Liver (tissue), 10 donors: ENCODE measurements at places on chromosomes 3 and 15. TPM values are rescaled to one million over a fixed set of nuclear protein-coding genes. Genes with fewer than 3 reads are reported as not detected.
A peak's percentile ranks its signal among the peaks of the same experiment; 100 is the strongest.

The SV2B gene
- total RNA-seq: 0.09 TPM

DNA sequence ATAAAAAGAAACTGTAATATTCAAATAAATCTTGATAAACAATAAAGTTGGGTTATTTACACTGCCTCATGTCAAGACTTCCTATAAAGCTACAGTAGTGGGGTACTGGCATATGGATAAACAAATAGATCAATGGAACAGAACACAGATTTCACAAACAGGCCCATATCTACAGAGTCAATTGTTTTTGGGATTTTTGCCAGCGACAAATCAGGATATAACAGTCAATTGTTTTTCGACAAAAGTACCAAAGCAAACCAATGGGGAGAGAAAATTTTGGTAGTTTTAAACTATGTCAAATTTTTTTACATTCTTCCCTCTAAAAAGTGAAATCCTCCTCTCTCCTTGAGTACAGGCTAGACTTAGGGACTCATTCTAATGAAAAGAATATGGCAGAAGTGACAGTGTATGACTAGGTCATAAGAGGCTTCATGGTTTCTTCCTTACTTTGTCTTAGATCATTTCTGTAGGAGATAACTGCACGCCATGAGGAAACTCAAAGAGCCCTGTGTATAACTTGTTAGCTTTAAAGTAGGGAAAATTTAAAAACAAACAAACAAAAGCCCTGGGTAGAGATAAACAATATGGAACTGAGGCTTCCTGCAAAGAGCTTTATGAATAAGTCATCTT is 16.9 kb downstream of the IP6K1 start:
- no peaks in the 10 kb centered on the region for H3K27me3 ChIP-seq
- no peak for DNase-seq
- H3K4me1 ChIP-seq: no peaks in the 10 kb centered on the region
- H3K36me3 ChIP-seq: no peaks in the 10 kb centered on the region
- no peak overlapping the region for H3K27ac ChIP-seq
- H3K4me3 ChIP-seq: no peak overlapping the region

DNA sequence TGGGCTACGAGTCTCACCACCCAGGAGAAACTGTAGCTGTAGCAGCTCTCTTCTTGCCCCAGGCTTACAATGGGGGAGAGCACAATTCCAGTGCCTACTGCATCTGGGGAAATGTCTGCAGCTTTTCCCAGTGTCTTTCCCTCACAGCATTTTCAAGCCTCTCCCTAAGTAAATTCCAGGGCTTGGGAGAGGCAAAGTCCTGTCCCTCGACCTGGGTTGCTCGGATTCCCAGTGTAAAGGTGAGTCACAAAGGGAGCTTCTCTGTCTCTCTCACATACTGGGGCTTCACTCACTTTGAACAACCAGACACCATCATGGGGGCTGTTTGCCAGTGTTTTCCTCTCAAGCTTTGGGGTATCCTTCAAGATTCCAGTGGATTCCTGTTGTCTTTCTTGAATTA is 689.4 kb upstream of the NAALADL2 start:
- H3K4me1 ChIP-seq: no peaks in the 10 kb centered on the region
- no peak for DNase-seq

DNA sequence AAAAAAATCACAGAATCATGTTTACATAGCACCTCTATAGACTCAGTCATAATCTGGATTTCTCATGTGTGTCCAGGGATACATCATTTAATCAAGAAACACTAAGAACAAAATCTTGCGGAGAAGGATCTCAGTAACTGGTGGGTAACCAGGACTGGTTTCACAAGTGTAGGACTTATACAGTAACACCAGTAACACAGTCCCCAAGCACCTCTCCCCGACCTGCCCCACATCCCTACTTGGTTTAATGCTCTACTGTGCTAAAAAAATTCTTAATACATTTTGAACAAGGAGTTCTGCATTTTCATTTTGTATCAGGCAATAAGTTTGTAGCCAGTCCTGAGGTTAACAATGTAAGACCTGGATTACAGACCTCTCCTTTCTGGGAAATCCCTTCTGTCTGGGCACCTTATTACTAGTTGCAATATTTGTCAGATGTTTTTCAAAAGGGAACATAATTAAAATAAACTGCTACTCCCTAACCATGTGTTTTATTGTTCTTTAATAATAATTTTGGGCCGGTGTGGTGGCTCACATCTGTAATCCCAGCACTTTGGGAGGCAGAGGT is 57.6 kb upstream of the BBX start:
- H3K36me3 ChIP-seq: no peaks in the 10 kb centered on the region
- no peaks in the 10 kb centered on the region for H3K4me1 ChIP-seq
- no peaks in the 10 kb centered on the region for H3K27me3 ChIP-seq
- no peak for DNase-seq
- H3K27ac ChIP-seq: no peak overlapping the region
- no peak overlapping the region for H3K4me3 ChIP-seq

The TNIK gene
- 4.8 TPM for total RNA-seq

GRCh38 chr3:186940967-186941366 is 10.6 kb downstream of the ST6GAL1 start:
- no peaks in the 10 kb centered on the region for H3K36me3 ChIP-seq
- H3K4me1 ChIP-seq: no peaks in the 10 kb centered on the region
- H3K27me3 ChIP-seq: no peaks in the 10 kb centered on the region
- H3K4me3 ChIP-seq: no peak overlapping the region
- H3K27ac ChIP-seq: no peak overlapping the region

DNA sequence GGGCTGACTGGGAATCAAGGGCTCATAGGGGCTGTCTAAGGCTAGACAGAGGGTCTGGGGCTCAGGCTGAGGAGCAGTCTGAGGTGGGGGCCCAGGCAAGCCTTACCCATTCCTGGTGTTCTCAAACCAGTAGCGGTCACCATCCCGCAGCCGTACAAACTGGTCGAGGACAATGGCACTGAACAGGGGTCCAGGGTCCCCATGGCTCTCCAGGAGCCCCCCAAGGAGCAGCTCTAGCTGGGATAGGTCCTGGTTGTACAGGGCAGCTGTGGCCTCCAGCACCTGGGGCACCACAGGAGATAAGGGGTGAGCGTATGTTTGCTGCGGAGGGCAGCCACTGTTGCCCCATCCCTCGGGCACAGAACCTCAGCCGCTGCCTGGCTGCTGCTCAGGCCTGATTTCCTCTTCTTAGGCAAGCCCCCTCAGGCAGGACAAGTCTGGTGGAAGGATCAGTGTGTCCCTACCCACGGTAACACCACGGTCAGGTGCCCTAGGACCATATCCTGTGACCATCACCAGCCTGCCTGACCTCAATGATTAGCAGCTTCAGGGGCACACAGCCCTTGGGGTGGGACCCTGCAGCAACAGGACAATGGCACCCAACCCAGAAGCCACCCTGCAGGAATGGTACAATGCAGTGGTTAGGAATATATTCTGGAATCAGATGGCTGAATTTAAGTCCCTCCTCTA is 5.9 kb downstream of the DUOX2 start:
- DNase-seq: no peak
- no peak overlapping the region for H3K4me3 ChIP-seq
- H3K27me3 ChIP-seq: peaks cover 3% of the 10 kb centered on the region
- H3K27ac ChIP-seq: no peak overlapping the region
- H3K4me1 ChIP-seq: peaks cover 11% of the 10 kb centered on the region

GRCh38 chr15:94359716-94360115 is 128.4 kb downstream of the MCTP2 start:
- no peak for DNase-seq
- H3K36me3 ChIP-seq: no peaks in the 10 kb centered on the region
- H3K4me1 ChIP-seq: no peaks in the 10 kb centered on the region
- no peak overlapping the region for H3K27ac ChIP-seq
- no peaks in the 10 kb centered on the region for H3K27me3 ChIP-seq
- no peak overlapping the region for H3K4me3 ChIP-seq

- no peaks in the 10 kb centered on the region for H3K36me3 ChIP-seq
- H3K27me3 ChIP-seq: no peaks in the 10 kb centered on the region
- H3K4me1 ChIP-seq: peaks cover 16% of the 10 kb centered on the region
- H3K4me3 ChIP-seq: no peak overlapping the region
- peak; percentile 27 for DNase-seq
Observed at GRCh38 chr3:141292356-141293058, 60.9 kb downstream of the PXYLP1 start.
